ENCODE measurements at places on chromosomes 12 and 14.

DNA sequence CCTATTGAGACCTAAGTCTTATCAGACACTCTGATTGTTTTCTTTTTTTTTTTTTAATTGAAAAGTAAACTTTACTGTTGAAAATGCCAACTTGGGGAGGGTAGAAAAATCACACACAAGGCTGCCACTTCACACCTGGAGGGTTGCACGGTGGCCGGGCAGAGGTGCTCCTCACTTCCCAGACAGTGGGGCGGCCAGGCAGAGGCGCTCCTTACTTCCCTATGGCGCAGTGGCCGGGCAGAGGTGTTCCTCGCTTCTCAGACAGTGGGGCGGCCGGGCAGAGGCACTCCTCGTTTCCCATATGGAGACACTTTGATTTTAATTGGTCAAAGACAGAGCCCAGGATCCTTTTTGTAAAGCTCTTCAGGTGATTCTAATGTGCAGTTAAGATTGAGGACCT is 399.3 kb downstream of the TMTC2 start:
- DNase-seq: no peak

GRCh38 chr14:72169521-72169920 is 237.3 kb downstream of the RGS6 start:
- DNase-seq: no peak

DNA sequence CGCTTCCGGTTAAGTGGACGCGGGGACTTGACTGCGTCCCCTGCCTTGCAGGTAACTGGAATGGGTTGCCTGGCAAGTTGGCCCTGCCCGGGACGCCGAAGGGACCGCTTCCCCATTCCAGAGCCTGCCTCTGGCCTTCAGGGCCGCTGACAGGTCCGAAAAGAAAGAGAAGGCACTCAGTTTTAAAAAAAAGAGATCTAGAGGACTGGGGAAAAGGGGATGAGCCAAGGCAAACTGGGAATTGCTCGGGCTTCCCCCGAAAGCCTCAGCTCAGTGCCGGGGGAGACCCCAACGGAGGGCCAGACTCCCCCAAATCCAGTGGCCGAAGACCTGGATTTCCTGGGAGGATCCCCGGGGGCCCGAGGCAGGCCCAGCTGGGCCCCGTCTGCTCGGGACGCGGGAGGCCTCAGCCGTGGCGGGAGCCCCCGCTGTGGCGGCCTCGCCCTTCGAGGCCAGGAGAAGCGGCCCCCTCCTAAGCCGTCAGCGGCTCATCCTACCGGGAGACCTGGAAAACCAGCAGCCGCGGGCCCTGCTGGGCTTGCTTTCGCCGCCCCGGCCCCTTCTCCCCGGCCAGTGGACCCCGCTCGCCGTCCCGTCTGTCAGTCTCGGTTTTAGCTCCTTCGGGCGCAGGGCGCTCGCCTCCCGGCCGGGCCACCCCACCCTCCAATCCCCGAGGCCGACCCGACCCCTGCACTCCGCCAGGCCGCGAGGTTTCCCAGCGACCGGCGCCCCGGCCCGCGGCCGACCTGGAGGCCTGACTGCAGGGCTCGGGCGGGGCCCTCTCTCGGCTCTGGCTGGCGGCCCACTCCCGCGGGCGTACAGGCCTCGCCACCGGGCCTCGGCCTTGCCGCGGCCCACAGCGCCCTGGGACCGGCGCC is 12.5 kb downstream of the OTX2 start:
- DNase-seq: peak; percentile 78

DNA sequence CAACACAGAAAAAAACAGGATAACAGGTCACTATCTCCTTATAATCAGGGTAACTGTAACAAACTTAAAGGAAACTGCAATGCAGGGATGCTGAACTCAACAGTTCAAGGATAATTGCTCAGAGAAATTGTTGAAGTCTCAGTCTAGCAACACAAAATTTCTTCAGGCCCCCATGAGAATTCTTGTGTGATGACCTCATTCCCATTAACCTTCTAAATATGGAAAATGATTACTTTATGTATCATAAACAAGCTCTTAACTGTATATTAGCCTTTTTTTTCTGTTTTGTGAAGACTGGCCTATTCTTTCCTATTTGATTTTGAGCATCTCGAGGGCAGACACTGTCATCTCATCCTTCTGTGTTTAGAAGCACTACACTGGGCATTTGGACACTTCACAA is 47.1 kb downstream of the IGF1 start:
- no peak for DNase-seq

DNA sequence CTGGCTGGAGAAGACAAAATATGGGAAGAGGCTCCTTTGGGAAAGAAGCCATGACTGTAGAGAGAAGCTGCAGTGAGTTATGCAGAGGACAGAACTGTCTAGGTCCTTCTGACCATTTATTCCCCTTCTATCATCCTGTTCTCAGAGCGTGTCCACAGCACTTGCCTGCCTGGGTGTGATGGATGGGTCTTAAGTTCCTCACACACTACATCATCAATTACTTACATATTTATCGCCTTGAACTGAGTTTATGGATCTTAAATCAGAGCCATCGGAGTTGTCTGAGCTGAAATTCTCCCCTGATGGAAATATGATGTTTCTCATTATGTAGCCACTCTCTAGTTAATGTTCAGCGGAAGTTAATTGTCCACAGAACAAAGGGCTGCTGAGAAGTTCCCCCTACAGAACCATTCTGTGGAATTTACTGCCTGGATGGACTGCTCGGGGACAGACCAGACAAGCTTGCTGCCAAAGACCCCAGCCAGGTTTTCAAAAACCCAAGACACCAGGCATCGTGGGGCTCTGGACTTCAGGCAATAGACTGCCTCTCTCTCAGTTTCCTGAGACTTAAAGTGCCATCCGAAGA is 232.5 kb upstream of the NOS1 start:
- DNase-seq: no peak

GRCh38 chr12:69897744-69898143 is 72.7 kb downstream of the MYRFL start:
- DNase-seq: no peak

- no peak for DNase-seq
These were observed 17.1 kb downstream of the NUBPL start for GRCh38 chr14:31578266-31578665.

GRCh38 chr12:51994539-51994820 is 12.3 kb upstream of the TAMALIN start:
- no peak for DNase-seq

- no peak for DNase-seq
These were observed 1363.5 kb downstream of the AACS start for GRCh38 chr12:126428769-126429168.

DNA sequence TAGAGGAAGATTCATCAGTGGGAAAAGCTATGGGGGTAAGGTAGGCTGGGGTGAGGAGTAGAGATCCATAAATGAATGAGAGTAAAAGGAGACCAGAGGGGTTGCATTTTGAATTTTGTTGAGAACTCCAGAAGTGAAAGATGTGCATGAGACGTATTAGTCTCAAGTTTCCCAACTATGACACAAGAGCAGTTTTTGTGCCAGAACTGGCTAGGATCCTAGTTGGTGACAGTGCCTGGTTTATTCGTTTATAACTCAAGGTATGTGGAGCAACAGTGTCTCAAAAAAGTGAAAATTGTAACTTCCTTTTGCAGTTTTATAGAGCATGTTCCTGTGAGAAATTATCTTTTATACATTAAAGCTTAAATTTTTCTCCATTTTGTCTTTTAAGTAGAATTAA is 377.0 kb downstream of the NPAS3 start:
- no peak for DNase-seq

DNA sequence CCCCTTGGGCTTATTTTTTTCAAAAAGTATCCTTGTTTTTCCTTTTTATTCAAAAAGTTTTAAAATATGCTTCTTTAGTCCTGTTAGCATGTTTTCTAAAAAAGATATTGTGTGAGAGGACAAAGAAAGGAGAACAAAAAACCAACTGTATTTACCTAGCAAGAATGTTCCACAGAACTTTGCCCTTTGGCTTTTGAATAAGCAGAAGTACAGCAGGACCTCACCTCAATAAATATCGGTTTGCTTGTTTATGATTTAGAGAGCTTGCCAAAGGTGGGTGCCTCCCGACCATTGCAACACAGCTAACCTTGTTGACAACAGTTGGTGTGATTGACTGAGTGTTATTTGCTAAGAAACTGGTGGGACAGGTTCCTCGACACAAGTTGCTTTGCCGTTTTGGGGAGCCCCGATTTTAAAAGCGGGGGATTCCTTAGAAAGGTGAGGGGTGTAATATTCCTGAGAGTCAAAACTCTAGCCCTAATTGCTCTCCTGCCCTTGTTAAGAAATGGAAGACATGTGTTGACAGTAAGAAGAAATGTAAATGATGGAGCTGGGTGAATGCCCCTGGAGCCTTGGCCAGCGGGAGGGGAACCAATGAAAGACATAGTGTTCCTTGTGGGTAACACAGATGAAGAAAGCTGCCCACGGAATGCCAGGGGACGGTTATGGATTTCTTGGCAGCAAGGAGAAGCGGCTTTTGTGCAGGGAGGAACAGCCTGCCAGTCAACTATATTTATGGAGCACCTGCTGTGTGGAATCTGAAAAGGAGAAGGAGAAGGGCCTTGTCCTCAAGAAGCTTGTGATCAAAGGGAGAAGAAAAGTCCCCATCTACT is 13.7 kb downstream of the MYBPC1 start:
- no peak for DNase-seq

DNA sequence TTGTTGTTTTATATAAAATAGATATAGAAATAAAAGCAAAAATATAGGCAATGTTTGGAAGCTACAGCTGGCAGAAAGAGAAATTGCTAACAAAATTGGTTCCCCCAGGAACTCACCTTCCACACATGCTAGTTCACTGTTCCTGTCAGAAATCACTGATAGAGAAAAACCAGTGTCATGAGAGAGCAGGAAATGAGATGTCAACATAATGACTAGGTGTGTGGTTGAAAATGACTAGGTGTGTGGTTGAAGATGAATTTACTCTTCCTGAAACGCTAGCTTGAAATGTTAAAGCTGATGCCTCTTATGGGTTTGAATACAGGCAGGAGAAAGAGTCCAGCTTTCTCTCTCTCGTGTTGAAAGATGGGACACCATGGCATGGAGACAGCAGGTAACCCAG is 216.3 kb downstream of the C12orf42 start:
- DNase-seq: no peak

- DNase-seq: peak; percentile 80
These were observed 11.0 kb upstream of the FBXL14 start for GRCh38 chr12:1605129-1606020.

GRCh38 chr12:45427042-45427441 is 211.1 kb downstream of the ANO6 start:
- DNase-seq: no peak

GRCh38 chr14:53411125-53411524 is 258.0 kb upstream of the DDHD1 start:
- DNase-seq: no peak

DNA sequence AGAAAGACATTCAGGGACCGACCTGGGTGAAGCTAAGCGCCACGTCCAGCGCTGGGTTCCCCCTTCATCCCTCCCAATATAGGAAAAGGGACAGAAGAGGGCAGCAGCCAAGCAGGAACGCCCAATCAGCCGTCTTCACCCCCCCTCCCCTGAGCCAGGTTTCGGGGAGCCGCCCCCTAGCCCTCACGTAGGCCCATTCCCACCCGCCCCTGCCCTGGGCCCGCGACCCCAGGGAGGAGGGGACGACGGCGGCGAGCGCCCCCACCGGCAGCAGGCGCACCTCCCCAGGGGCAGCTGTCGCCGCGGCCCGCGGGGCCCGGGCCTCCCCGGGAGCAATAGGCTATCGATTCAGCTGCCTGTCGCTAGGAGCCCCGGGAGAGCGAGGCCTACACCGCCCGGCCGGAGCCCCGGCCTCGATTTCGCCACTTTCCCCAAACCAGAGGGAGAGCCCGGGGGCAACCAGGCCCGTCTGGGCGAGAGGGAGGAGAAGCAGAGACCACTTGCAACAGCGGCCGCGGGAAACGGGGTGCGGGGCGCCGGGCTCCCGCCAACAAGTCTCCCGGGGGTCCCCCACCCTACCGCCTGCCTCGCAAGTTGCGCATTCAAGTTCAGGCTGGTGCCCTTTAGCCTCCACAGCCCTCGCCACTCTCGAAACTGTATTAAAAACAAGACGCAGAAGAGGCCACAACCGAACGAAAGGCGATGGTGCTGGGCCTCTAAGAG is 1.3 kb downstream of the DCAF5 start:
- DNase-seq: peak; percentile 95

- no peak for DNase-seq
These were observed 147.7 kb upstream of the SYT10 start for GRCh38 chr12:33587354-33587753.

- no peak for DNase-seq
These were observed 25.3 kb downstream of the PPFIBP1 start for GRCh38 chr12:27549236-27549800.

- no peak for DNase-seq
These were observed 17.3 kb downstream of the KCNK10 start for GRCh38 chr14:88305528-88306322.

GRCh38 chr12:102681309-102681708 is 200.9 kb upstream of the IGF1 start:
- no peak for DNase-seq

DNA sequence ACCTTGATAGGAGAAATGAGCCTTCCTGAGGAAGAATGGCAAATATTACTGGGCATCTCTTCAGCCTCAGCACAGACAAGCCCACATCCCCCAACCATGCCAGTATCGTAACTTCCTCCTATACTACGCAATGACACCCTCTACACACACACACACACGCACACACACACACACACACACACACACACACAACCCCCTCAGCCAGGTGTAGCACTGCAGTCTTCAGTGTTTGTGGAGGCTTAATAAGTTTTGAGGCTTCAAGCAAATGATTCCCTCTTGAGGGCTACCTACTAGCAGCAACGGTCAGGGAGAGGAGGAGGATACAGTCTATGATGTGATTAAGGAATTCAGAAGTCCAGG is 1.6 kb downstream of the DGKA start:
- no peak for DNase-seq

DNA sequence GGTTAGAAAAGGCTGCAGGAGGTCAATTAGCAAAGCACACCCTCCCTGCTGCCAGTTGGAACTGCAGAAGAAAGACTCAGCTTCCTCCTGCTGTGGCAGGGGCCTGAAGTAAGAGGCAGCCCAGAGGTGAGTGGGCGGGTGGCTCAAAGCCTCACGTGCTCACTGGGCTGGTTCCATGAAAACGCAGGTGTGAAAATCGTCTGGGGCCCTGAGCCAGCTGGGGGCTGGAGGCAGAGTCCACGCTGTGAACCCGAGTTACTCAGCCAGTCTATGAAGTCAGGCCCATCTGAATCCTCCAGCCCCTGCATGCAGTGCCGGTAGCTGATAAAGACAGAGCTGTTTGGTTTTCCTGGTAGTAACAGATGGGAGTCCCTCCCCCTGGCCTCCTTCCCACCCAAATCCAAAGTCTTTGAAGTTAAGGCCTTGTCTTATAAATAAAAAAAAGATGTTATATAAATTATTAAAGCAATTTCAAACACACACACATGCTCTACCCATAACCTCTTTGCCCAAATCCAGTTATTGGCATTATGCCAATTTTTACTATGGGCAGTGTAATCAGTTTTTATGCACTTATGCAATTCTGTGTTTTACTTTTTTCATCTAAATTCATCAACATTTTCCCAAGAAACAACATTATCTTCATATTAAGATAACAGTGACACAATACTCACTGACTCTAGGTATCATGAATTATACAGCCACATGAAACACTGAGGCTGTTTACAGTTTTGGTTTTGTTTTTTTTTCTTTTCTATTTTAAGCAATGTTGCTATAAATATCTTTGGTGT is 57.9 kb upstream of the PNMA1 start:
- no peak for DNase-seq
